ENCODE measurements at places on chromosomes 11 and 22.
A peak's percentile ranks its signal among the peaks of the same experiment; 100 is the strongest.

GRCh38 chr22:37462983-37463382 is 23.2 kb downstream of the MFNG start:
- peak; percentile 82 for DNase-seq

GRCh38 chr22:39946126-39946502 is 14.1 kb upstream of the TMA7B start:
- no peak for DNase-seq

GRCh38 chr11:134367781-134368180 is 36.0 kb downstream of the GLB1L2 start:
- no peak for DNase-seq

DNA sequence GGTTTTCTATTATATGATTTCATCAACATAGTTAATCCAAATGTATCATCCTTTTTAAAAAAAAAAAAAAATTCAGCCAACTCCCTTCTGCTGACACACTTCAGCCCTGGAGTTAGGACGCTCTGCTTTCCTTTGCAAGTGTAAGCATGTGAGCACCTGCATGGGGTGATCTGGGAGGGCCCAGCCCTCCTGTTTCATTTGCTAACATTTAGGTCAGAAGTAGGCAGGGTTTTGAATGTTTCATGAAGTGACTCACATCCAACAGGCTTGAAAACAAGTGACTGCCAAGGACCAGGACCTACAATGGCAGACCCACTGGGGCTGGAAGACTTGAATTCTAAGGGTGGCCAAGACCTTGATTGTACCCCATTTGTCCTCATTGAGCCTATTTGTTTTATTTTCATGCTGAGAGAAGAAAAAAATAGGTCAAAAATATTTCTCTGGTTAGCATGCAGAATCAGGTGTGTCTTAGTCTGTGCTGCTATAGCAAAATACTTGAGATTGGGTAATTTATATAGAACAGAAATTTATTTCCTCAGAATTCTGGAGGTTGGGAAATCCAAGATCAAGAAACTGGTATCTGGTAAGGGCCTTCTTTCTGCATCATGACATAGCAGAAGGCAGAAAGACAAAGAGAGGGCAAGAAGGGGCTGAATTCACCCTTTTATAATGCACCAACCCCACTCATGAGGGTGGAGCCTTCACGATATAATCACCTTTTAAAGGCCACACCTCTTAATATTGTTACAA is 137.6 kb downstream of the CD44 start:
- DNase-seq = no peak

- no peak for DNase-seq
Observed at GRCh38 chr11:134120921-134121526, 52.2 kb downstream of the JAM3 start.

DNA sequence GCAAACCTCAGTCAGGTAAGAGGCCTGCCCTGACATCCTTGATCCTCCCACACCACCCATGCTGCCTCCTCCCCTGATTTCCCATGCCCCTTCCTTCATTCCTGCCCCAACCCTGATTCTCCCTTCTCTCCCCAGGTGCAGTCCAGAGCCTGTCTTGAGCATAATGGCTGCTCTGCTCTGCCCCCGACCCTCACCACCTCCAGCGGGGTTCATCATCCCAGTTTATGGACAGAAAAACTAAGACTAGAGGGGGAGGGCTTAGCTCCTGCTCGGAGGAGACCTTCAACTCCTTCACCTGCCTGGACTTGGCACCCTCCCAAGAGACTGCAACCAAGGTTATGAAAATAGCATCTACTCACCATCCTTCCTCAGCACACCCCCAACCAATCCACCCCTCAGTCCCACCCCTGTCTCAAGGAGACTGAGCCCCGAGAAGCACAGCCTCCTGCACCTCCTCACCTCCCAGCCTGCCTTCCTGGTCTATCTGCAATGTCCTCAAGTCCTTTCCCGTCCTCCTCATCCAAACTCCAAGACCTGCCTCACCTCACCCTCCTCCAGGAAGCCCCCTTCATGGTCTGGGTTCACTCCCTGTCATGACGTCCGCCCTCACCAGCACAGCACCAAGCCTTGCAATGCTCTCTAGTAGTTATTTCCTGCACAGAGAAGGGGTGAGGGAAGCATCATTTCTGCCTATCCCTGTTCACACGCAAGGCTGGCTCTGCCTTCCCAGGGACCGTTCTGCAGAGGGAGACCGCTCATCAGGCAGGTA is 103.1 kb downstream of the PDE2A start:
- no peak for DNase-seq

DNA sequence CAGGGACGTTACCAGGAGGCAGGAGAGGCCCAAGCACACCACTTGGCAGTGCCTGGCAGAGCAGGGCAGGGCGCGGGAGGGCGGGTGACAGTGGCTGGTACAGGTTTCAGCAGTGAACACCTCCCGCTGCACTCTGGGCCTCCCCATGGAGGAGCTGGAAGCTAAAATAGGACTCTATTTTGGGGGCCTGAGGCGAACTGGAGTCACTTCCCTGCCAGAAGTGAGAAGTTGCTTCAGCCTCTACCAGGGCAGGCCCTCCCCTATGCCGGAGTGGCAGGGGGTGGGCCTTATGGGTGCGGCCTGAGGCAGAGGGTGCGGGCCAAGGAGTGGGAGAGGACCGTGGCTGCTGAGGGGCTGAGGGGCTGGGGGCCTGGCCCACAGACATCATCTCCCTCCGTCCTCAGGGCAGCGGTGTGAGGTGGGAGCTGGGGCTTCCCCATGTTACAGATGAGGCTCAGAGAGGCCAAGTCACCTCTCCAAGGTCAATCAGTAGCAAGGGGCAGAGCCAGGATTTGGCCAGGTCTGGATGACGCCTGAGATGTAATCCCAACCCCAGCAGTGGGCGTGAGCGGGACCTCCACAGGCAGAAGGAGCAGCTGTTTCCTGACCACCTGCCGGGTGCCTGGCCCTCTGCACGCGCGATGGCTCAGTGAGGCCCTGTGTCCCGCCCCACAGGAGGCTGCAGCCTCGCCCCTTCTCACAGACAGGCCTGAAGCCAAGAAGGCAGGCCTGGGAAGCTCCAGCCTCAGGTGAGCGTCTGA is 39.3 kb downstream of the KCNJ4 start:
- peak; percentile 3 for DNase-seq

GRCh38 chr22:44359496-44360110 is 46.9 kb upstream of the SHISAL1 start:
- DNase-seq = no peak

GRCh38 chr22:27668828-27669797 is 132.4 kb downstream of the MN1 start:
- DNase-seq = peak; percentile 90

DNA sequence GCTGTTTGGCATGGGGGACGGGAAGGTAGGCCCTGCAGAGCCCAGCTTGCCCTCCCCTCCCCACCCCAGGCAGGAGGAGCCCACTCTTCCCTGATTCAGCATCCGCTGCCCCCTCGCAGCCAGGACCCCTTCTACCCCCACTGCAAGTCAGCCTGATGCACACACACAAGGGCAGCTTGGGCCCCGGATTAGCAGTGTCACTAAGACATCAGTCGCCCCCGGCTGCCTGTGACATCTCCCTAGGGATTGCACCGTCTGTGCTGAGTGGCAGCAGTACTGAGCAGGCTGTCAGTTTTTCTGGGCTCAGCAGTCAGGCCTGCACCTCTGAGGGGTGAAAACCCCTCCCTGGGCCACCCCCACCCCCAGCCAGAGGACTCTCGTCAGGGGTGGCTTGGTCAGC is 30.4 kb upstream of the SYT7 start:
- no peak for DNase-seq

DNA sequence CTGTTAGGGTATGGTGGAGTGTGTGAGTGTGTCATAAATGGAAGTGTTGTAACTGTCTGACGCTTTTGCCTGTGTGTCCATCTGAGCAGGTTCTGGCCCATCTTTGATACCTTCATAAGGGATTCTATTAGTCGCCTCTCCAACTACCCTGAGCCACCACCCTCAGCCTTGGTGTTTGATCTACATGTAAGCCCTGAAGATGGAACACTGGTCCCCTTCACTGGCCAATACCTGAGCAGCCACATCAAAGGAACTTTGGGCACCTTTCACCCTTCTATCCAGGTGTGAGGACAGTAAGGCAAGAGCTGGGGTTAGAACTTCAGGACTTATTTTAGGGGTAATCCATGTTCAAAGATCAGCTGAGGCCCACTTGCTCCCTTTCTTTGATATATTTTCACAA is 51.0 kb downstream of the DNHD1 start:
- no peak for DNase-seq

DNA sequence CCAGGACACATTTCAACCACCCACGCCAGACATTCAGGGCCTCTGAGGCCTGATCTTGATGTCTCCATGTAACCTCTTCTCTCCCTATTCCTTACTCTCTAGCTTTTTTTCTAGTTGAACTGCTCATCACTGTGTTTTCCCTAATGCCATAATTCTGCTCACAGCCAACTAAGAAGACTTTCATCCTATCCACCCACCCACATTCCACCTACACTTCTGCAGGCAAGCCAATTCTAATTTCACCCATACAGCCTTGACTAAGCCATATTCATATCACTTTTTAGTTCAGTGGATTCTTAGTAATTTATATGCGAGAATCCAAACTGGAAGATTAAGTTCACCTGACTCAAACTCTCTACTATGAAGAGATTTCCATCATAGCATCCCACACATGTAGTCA is 394.4 kb downstream of the INSC start:
- DNase-seq = no peak

DNA sequence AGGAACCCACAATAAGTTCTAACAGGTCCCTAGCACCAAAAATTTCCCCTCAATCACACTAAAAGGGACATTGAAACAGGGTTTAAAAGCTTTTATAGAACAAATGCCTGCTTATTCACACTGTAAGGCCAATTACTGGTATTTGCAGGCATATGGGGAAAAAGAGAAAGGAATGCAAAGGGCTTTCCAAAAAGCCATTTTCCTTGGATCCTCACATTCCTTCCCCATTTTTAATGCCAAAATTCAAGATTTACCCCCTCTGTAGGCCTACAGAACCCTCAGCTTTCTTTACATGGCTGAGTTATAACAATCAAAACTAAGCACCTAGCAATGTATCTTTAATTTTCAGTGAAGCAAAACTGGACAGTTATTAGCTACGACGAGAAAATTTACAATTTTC is 102.0 kb downstream of the SBF2 start:
- no peak for DNase-seq

Data from hepatocyte (in vitro differentiated cells).